Large intestine (tissue), 12 donors: ENCODE measurements at places on chromosomes 6 and 20. TPM values are rescaled to one million over a fixed set of nuclear protein-coding genes. Genes with fewer than 3 reads are reported as not detected.

Gene BPIFB2
- not detected for polyA plus RNA-seq

Gene SALL4
- 9.0 TPM for polyA plus RNA-seq

- no peak for DNase-seq
These were observed 1325.6 kb downstream of the HACE1 start for GRCh38 chr6:103534095-103534494.

GRCh38 chr6:82906489-82906888 lies 159.2 kb downstream of the UBE3D start:
- peak; percentile 64 for DNase-seq

DNA sequence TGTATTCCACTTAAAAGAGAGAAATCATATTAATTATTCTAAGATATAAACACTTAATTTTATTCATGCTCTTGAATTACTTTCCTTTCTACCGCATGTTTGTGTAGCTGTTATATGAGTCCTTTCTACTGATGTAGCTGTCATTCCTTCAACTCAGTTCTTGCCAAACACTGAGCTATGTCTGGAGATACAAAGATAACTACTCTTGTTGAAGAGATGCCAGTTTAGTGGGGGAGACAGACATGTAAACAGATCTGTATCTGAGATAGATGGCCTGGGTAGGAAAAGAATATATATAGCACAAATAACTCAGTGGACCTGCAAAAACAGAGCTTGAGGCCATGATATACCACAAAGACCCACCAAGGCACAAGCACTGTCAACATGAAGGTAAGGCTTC lies 157.3 kb downstream of the BTBD9 start:
- DNase-seq, result no peak

Gene HUS1B
- 0.34 TPM for polyA plus RNA-seq

Gene TMEM217
- polyA plus RNA-seq, result 1.5 TPM

Gene CLPSL2
- not detected for polyA plus RNA-seq

DNA sequence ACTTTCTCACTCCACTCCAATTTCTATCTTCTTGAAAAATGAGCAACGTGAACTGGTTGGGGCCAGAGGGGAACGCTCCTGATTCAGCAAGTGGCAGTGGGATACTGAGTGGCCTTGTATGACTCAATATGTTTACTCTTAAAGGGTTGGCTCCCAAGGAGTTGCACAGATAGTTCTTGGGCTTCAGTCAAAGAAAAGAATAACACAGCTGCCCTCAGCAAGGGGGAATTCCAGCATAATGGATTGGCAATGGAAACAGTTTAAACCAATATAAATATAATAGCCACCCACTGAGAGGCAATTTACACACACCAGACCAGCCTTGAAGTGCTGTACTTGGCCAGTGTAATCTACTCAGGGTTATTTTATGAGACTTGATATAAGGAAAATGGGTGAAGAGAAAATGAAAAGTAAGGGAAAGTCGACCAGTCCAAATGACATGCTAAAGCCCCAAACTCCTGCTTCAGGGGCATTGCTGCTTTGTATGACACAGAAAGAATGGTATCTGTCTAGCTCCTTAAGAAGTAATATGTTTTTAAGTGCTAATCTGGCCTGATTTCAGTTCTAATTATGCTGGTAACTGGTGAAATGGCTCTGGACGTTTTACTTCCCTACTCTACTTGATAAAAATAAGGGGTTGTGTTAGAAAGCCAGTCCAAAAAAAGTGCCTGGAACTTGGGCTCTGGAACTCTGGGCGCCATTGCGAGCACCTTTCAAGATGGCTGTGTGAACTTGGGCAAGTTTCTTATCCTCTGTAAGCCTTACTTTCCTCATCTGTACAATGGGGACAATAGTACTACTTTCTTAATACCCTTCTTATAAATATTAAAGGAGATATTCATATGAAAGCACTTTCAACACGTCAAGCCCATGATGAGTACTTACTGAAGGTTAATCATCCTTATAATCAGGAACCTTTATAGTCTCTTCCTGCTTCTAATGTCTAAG lies 712.9 kb upstream of the MAP3K7 start:
- peak; percentile 36 for DNase-seq
